SHP77 (cell line): ENCODE measurements at places on chromosomes 7 and 10.
A peak's percentile ranks its signal among the peaks of the same experiment; 100 is the strongest.

GRCh38 chr7:45606931-45607330, 32.8 kb downstream of the ADCY1 start:
- DNase-seq, result no peak

DNA sequence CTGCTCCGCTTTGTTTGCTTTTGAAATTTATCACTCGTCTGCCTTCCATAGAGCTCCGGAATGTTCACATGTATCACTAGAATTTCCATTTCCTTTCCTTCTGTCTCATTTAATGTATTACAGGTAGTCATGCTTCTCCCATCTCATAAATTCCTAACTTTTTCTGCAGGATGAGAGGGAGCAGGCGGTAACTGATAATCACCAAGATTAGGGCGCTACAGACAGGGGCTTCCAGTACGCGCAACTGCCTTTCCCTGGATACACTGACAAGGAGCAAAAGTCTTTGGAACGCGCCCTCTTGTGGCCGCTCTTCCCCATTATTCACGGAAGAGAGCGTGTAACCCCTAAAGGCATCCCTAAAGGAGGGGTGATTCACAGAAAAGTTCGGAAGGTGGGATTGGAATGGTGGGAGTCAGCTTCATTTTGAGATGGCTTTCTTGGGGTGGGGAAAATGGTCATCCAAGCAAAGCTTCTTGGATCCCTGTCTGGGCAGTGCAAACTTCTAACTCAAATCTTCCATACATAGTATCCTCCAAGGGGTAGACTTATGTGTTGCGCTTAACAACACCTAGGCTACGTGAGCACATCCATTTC, 6.5 kb downstream of the INHBA start:
- peak; percentile 82 for DNase-seq

- DNase-seq, result no peak
Measured at GRCh38 chr10:1094112-1095057, 38.2 kb downstream of the WDR37 start.

- DNase-seq, result no peak
Measured at GRCh38 chr10:100717166-100717565, 28.2 kb upstream of the PAX2 start.

DNA sequence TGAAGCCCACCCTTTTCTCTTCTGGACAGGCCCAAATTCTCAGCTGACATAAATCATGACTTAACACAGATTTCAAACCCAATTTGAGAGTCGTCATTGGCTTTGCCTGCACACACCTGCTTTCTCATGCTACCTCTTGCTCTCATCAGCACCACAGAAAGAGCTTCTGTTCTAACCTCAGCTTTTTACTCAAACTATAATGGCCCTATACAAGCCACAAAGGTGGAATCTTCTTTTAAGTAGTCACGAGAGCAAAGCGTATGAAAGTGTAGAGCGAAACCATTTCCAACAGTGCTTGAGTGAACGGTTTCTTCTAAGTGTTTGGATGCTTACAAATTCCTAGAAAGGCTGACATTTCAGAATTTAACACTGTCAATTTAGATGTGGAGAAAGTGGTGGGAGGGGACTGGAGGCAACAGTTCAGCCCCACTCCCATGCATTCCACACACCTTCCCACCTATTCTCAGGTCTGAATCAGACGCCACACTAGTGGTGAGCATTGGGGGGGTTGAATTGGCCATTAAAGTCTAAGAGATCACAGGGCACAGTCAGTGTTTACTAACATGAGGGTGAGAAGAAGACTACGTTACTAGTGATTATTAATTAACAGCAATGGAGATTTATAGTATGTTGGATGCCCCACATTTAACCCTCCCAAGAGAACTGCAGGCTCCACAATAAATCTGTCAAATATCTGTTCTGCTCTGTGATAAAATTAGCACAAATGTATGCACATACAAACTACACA, 114.0 kb downstream of the PRKCQ start:
- DNase-seq, result no peak

DNA sequence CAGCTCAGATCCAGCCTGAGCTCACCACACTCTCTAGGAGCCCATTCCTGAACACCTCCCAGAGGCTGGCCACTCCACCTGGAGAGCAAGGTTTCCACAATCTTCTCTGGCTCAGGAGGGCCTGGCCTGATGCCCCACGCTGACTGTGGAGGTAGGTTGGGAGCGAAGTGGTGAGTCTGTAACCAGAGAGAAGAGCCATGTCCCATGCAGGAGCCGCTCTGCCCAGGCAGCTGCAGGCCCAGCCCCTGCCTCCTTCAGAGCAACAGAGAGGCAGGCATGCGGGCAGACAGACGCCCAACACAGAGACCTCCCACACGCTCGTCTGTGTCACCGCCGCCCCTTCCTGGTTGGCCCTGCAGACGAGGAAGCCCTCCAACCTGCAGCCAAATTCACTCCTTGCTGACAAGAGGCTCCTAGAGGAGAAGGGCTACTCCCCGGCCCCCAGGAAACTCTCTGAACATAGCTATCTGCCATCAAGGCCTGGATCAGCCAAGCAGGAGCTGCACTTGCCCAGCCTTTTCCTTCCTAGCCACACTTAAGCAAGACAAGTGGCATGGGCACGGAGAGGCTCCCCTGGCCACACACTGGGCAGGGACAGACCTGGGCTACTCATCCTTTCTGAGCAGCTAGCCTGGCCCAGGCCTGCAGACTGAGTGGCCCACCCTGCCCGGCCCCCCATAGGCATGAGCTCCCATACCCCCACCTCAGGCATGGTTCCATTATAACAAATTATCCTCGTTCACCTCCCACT, 101.9 kb downstream of the GRID1 start:
- no peak for DNase-seq

DNA sequence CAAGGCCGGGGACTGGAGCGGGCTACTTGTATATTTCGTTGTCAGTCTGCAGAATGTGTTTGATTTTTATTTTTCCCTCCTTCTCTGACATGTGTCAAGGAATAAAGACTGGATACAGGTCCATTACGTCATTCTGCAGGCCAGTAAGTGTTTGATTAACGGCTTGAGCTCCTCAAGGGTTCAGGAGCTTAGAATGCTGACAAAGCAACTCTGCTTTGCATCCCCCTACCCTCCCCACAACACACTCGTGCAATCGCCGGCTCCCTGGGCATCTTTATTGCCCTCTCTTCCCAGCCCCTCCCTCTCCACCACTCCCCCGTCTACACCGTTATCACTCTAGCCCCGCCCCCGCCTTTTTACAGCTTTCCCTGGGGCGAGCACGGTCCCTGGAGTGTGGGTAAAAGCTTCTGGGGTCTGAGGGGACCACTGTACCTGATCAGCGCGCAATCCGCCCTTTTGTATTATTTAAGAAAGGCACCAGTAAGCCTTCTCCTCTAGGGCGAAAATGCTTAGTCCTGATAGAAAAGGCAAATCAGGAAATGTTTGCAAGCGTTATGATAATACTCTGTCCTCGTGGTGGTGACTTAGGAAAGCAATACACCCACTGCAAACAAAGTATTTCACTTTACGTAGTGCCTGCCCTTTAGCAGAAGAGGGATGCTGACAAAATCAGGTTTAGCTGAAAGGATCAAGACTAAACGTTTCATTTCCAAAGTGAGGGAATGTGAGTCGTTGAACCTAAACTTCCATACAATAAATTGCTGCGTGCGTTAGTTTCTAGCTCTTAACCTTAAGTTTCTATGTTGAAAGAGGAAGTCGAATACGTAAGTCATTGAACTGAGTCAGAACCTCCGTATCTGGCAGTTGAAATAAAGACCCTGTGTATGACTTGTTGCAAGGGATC, 1.4 kb upstream of the CREB5 start:
- peak; percentile 57 for DNase-seq

GRCh38 chr10:114103284-114103683, 59.6 kb downstream of the ADRB1 start:
- DNase-seq, result peak; percentile 25

DNA sequence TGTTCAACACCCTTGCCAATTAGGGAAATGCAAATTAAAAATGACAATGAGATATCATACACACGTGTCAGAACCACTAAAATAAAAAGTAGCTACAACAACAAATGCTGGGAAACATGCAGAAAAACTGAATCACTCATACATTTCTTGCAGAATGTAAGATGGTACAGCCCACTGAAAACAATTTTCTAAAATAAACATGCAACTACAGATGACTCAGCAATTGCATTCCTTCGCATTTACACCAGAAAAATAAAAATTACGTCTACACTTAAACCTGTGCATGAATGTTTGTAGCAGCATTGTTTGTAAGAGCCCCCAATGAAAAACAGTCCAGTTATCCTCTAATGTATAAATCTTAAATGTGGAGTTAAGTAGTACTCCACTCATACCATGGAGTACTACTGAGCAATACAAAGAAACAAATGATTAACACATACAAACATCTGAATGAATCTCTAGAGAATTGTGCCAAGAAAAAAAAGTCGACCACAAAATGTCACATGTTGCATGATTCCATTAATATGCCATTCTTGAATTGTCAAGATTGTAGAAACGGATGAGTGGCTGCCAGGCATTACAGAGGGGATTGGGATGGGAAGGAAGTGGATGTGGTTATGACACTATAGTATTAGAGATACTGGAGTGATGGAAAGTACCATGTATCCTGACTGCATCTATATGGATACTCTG, 134.6 kb upstream of the NPSR1 start:
- no peak for DNase-seq

DNA sequence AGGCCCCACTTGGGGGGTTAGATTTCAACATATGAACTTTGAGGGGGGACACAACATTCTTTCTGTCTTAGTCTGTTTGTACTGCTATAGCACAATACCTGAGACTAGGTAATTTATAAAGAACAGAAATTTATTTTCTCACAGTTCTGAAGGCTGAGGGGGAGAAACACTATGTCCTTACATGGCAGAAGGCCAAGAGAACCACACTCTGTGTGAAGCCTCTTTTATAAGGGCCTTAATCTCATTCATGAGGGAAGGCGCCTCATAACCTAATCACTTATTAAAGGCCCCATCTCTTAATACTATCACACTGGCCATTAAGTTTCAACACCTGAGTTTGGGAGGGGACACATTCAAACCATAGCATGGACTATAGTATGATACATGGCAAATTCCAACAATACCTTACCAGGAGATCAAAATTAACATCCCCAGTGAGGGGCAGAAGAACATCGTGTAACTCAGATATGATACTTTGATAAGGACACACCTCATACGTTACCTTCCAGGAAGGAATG, 9.3 kb upstream of the PDLIM1 start:
- no peak for DNase-seq
